ENCODE measurements at places on chromosomes 1 and 21.
A peak's percentile ranks its signal among the peaks of the same experiment; 100 is the strongest.

DNA sequence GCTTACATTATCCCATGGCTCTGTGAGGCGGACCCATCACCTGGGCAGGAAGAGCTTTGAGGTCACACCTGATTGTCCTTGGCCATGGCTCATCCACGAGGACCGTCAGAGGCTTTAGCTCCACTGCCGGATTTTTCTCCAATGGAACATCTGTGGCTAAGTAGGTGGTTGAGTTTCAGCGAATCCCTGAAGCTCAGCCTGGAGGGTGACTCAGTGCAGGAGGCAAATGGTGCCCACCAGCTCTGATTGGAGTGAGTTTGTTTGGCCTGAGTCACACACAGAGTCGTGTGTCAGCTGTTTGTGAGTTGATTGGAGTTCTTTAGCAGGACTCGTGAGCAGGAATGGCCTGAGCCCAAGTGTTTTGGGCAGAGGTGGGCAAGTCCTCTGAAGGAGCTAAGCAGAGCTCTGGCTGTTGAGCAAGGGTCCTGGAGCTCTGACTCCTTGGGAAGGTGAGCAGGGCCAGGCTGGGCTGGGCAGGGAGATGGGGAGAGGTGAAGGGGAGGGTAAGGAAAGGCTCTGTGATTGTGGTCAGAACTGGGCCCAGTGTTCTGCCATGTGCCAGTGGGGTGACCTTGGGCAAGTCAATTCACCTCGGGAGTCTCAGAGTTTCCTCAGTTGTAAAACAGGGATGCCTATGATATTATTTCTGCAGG lies 2.0 kb downstream of the SLC6A17 start:
- no peak for DNase-seq

DNA sequence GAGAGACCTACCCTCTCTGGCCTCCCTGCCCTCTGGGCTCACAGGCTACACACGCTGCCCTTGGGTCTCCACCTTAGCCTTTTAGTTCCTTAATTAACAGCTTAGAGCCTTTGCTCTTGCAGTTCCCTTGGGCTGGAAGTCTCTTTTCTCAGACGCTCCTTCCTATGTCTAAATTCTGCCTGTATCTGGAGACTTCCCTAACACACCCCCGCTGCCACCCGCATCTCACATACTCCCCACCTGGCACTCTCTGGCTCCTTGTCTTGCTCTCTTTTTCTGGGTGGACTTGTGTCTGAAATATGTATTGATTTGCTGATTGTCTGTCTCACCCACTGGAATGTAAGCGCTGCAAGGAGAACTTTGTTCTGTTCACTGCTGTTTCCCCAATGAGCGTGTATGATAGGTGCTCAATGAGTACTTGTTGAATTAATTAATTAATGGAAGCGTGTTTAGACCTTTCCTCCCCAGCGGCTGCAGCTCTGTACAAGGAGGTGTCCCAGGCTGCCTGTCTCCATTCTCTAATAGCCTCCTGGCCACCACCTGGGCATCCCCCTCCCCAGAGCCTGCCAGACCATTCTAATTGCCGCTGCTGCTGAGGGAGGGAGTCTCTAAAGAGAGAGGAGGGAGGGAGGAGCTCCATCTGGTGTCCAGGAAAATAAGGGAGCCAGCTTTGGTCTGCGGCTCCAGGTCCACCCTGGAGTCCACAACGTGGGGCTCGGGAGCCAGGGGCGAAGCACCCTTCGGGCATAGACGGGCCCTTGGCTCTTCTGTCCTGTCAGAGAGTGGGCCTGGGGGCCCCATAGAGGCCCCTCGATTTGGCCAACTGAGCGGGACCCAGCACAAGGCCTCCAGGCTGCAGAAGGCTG lies 95.4 kb downstream of the RNF220 start:
- DNase-seq = peak; percentile 77

- peak; percentile 54 for DNase-seq
Observed at GRCh38 chr21:34524646-34525601, 12.9 kb upstream of the KCNE1 start.

DNA sequence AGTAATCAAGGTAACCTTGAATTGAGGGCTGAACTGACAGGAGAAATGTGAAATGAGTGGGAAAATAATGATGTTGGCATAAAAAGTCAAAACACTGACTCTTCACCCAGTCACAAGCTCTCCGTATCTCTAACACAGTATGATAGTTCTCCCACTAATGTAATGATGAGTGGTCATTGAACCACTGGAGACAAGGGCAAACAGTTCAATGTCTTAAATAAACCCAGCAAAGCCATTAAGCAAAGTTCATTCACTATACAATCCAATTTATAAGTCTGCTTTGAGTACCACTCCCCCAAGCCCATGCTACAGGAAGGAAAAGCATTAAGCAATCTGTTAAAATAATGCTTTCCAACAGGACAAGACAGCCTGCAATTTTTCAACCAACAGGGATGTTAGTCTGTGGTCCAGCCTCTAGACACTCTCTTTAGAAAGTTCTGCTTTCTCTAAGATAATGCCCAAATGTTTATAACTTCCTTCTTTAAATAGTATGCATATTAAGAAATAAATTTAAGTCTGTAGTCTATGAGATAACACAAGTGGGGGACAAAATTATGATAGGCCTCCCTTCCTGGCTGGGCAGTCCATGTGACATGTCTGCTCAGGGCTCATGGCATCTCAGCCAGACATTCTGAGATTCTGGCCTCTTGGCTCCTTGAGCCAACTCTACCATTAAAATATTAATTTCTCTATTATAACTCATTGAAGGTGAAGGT lies 25.5 kb upstream of the DDAH1 start:
- no peak for DNase-seq

GRCh38 chr1:202934755-202935154 lies 7.7 kb upstream of the KLHL12 start:
- no peak for DNase-seq

DNA sequence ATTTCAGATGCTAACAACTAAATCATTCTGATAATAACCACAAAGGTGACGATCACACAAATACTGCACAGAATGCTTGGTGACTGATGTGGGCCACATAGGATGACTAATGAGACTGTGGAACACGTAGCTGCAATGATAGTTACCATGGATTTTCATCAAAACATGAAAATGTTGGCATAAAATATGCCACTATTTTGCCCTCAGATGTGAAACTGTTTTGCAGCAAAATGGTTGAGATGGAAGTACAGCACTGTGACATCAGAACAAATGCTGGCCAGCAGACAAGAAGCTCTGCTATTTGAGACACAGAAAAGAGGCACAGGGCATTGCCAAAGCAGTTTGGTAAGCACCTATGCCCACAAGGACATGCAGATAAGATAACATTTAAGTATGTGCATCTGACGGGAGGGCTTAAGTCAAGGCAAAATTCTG lies 83.8 kb downstream of the NIBAN1 start:
- no peak for DNase-seq

GRCh38 chr1:212167098-212167497 lies 118.1 kb upstream of the PPP2R5A start:
- DNase-seq = peak; percentile 54

DNA sequence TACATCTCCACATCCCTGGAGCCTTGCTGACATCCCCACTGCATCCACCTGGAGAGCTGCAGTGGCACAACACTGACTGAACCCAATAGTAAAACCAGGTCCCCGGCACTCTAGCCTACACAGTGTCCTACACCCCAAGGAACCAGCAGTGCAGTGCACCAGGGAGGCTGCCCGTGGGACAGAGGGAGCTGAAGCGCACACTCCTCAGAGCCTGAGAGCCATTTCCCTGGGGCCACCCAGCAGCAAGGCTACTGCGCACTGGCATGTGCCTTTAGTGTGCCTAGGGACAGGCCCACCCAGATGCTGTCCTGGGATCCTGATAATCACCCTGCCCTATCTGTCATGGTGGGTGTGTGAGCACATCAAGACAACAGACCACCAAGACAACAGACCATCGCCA lies 31.9 kb downstream of the NSL1 start:
- no peak for DNase-seq

DNA sequence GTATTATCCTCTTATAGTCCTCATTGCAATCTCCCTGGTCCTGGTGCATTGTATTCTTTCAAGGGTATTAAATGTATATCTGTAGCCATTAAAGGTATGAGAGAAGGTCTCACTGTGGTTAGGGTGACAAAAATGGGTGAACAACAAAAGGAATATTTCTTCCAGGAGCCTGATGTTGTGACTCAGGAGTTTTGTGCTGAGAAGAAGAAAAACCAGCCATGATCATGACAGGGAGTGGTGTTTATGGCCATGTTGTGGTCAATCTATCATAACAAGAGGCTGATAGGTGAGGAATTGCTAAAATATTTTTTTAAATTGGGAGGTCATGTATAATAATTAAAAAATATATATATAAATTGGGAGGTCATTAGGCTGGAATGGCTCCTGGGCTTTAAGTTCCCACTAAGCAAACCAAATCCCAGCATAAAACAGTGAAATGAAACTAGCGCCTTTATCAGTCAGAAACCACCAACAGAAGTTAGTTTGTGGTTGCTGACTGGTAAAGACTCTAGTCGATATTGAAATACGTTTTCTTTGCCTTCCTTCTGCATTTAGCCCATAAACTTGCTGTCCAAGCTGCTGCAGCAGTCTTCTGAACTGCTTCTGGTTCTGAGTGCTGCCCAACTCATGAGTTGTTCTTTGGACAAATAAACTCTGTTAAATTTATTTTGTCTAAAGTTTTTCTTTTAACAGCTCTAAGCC lies 60.3 kb downstream of the TBX19 start:
- no peak for DNase-seq

- DNase-seq = no peak
Observed at GRCh38 chr1:156465747-156466365, 34.7 kb downstream of the MEF2D start.
